ENCODE measurements at places on chromosomes 5 and 9.

GRCh38 chr9:106655966-106656365, 207.0 kb upstream of the ZNF462 start:
- DNase-seq = no peak

DNA sequence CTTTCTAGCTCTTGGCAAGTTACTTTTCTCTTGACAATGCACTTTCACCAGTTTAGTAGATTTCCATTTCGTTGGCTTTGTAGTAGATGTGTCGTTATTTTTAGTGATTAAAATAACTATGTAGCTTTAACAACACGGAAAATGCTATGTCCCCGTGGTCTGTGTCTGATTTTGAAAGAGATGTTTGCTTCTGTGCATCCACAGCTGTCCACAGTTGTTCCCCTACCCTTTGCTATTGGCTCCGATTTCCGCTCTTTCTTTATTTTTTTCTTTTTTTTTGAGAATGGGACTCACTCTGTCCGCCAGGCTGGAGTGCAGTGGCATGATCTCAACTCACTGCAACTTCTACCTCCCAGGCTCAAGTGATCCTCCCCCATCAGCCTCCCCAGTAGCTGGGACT, 533.9 kb downstream of the IRX1 start:
- no peak for DNase-seq

GRCh38 chr9:132728071-132728470, 57.8 kb downstream of the GTF3C4 start:
- no peak for DNase-seq

- DNase-seq = no peak
Measured at GRCh38 chr5:59562756-59563389, 330.7 kb downstream of the PDE4D start.

DNA sequence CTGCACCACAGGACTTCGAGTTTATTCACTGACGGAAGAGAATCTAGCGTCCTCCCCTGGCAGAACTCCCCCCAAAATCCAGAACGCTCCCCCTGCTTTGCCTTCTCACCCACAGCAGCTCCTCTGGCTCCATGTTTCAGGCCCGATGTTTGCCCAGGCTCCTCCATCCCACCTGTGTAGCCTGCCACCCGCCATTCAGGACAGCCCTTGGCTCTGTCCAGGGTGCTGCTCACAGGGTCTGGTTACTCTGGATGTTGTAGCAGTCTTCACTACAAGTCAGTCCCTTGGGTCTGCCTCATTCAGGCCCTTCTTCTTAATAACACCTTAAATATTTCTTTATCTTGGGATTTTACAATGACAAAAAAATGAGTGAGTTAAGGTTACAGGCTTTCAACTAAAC, 41.3 kb upstream of the SV2C start:
- DNase-seq = no peak

GRCh38 chr5:39176759-39177630, 42.4 kb downstream of the FYB1 start:
- no peak for DNase-seq

GRCh38 chr5:87116825-87117512, 150.7 kb upstream of the RASA1 start:
- no peak for DNase-seq

GRCh38 chr5:78566747-78567425, 81.7 kb downstream of the LHFPL2 start:
- no peak for DNase-seq

DNA sequence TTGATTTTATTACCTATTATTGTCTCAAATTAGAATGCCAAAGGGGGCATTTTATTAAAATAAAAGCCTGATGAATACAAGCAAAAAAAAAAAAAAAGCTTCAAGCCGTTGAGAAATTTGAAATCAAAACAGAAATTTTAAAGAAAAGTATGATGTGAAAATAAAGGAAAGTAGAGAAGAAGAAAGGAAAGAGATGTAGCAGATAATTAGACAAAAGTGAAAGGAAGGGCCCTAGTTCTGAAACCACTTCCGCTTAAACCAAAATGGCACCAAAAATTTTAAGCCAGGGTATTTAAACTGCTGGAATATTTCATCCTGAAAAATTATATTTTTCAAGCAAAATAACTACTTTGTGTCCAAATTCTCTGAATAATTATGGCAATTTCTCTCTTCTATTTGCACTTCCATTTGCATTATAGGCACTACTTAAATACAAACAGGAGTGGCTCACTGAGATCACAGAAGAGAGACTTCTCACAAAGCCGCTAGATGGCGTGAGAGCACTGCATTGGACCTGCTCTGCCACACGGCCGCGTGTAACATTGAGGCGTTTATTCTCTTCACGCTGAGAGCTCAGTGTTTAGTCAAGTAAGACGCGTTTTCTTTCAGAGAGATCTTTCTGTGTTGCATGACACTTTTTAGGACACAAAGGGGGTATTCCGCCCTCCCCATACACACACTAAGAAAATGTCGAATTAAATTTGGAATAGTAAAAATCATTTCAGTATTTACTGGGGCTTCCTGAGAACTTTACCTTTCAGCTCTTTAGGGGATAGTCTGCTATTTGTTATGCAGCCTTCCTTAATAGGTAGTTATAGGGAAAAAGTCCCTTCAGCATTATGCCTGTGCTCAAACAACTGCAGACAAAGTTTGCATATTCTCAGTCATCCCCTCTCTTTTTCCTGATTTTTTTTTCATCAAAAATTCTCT, 368.4 kb upstream of the CCNH start:
- peak; percentile 54 for DNase-seq

DNA sequence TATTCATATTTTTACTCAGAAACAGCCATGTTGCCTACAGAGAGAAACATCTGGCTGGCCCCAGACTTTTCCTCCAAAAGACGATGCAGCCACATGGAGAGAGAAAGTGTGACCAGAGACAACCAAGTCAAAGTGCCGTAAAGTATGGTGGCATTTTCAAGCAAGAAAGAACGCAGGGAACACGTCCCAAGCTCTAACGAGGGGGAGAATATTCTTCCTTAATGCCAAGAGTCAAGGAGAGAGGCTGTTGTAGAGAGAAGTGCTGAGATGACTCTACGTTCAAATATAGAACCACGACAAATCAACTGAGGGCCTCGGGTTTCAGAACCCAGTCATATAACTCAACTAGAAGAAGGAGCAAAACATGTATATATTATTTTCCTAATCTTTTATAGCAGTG, 55.9 kb downstream of the FNBP1 start:
- DNase-seq = no peak

DNA sequence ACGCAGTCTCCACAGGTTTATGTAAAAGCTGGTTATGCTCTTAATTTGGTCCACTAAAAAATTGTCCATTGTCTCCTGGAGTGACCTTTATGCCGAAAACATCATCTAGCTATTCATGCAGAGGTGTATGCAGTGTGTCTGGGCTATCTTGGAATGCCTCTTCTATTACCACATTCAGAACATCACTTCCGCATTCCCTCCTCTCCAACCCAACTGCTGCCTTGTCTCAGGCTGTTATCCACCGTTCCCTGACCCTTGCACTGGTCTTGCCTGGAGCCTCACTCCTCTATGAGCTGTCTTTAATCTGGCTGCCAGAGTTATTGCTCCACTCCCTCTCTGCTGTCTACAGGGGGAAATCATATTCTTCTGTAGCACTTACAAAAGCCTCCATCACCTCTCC, 214.1 kb upstream of the ANKRD55 start:
- DNase-seq = no peak

GRCh38 chr5:25955337-25955736, 1083.0 kb downstream of the CDH9 start:
- no peak for DNase-seq

GRCh38 chr5:83564069-83564749, 92.7 kb downstream of the VCAN start:
- peak; percentile 2 for DNase-seq

DNA sequence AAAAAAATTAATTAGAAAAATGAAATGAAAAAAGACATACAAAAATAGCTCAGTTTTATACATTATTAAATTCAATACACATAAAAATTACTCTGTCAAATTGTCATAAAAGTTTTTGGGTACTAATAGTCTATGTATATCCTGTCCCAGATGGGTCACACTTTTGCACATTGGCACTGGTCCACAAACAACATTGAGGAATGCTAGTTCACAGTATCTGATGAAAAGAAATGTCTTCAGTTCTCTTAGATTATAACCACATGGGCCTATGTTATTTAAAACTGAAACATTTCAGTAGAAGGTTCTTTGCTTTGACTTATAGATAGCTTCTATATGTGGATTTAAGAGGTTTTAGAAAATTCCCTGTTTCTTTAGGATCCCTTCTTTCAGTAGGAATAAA, 39.8 kb downstream of the LNPEP start:
- no peak for DNase-seq

DNA sequence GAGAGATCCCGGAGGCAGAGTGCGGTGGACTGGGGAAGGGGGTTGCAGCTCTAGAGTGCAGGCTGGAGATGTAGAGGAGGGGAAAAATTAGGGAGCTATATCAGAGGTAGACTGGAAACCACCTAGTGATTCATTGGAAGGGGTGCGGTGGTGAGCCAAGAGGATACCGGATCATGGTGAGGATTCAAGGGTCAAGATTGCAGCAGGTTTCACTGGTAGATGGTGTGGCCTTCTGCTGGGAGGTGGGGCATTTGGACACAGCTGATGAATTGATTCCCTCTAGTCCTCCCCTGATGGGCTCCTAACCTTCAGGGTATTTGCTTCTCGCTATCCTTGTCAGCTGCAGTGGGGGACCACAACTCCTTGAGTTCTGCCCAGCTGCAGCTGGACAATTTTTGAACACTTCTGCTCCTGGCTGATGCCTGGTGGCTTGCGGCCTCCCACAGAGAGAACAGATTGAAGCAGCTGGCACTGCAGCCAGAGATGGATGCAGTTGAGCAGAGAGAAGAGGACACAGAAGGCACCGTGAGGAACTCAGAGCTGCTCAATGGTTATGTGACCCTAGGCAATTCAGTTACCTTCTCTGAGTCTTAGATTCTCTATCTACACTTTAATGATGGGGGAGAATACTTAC, 134.4 kb upstream of the ABCA1 start:
- DNase-seq = no peak

- no peak for DNase-seq
Measured at GRCh38 chr5:1366514-1366913, 21.6 kb upstream of the CLPTM1L start.

GRCh38 chr5:31888564-31888963, 249.6 kb downstream of the PDZD2 start:
- no peak for DNase-seq

- no peak for DNase-seq
Measured at GRCh38 chr5:3784854-3785253, 189.2 kb downstream of the IRX1 start.

DNA sequence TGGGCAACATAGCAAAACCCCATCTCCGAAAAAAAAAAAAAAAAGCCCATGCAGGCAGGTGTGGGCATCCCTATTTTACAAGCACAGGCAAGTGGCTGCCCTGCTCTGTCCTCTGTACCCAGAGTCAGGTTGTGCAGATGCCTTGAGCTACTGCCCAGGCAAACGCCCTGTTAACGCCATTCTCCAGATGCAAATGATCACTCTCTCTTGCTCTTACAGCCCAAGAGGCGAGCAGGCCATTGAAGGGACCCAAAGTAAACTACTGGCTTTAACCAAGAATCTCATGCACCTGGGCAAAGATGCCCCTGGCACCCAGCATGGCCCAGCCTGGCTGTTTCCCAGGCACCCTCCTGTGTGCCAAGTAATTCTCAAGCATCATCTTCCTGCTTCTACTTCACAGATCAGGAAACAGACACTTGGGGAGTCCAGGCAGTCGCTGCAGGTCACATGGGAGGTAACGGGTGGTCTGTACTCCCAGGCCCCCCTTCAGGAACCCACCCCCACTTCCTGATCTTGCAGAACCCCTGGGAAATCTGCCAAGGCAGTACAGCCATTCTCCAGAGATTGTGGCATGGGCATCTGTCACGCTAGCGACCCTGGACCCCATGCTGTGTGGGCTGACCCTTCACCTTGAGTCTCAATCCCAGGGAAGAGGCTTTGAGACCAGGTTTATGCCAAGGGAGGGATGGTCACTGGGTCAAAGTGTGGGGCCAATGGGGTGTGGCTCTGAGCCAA, 14.2 kb downstream of the EEIG1 start:
- peak; percentile 42 for DNase-seq

GRCh38 chr9:134011401-134011800, 13.9 kb upstream of the BRD3OS start:
- no peak for DNase-seq

DNA sequence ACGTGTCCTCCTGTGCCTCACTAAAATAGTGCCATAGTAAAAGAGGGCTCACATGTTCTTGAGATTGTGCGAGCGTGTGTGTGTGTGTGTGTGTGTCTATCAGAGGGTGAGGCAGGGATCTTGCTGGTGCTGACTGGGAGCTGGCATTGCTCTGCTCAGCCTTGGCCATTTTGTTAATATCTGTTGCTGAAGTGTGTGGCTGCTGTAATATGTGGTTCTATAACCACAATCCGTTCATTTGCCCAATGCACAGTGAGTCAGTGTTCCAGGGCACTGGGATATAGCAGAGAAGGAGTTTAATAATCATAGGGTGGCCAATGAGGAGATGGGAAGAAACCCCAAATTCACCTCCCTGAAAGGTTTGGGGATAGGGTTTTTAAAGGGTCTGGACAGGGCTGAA, 61.3 kb downstream of the RASGRF2 start:
- DNase-seq = no peak

- no peak for DNase-seq
Measured at GRCh38 chr5:169301986-169302385, 1.0 kb upstream of the SLIT3 start.

GRCh38 chr5:68344447-68345111, 129.0 kb downstream of the PIK3R1 start:
- no peak for DNase-seq

DNA sequence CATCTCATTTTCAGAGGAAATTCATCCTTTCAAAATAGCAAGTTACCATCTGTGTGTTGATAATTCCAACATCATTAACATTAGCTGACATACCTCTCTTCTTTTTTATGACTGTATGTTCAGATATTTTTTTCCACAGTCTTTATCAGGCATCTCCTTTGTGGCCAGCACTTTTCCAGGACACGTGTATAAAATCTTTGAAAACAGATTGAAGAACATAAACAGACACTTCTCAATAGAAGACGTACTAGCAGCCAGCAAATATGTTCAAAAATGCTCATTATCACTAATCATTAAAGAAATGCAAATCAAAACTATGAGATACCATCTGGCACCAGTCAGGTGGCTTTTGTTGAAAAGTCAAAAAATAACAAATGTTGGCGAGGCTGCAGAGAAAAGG, 734.3 kb downstream of the SEMA5A start:
- DNase-seq = no peak

DNA sequence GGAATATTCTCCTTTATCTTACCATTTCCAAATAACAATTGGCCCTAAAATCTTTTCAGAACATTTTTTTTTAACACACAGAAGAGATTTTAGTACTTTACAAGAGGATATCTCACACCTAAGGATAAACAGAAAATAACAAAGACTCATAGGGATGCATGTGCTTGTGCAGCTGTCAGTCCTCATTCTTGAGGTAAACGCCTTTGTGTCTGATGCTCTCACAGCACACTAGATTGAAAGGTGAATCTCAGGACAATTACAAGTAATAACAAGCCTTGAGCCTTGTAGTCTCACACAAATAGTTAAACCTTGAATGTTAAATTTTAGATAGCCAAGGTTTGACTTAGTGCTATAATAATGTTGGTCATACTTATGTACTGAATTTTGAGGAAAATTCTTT, 439.2 kb downstream of the PTPRD start:
- DNase-seq = no peak
